ENCODE measurements at places on chromosomes 13 and 19.

DNA sequence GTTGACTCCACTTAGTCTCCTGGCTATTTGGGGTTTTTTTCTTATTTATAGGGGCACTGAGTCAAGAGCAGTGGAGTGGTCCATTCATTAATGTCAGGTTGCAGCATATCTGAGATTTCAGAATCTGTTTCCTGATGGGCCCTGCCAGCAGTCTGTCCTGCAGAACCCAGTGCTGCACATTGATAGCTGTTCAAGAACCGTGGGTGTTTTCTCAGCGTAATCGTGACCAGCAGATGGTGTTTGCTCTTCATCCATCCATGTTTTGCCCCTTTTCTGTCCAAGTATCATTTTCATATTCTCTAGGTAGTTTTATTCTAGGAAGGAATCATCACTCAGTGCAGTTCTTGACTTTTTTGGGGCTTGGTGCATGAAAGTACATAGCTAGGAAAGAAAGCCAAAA, 166.5 kb downstream of the ATP8A2 start:
- DNase-seq = no peak

- DNase-seq = no peak
Measured at GRCh38 chr19:35317464-35318043, 11.4 kb upstream of the CD22 start.

GRCh38 chr19:3649888-3650287, 23.3 kb upstream of the CACTIN start:
- DNase-seq = no peak

- no peak for DNase-seq
Measured at GRCh38 chr13:40494513-40494912, 171.9 kb downstream of the FOXO1 start.

- no peak for DNase-seq
Measured at GRCh38 chr19:6674868-6675305, 4.9 kb upstream of the TNFSF14 start.

DNA sequence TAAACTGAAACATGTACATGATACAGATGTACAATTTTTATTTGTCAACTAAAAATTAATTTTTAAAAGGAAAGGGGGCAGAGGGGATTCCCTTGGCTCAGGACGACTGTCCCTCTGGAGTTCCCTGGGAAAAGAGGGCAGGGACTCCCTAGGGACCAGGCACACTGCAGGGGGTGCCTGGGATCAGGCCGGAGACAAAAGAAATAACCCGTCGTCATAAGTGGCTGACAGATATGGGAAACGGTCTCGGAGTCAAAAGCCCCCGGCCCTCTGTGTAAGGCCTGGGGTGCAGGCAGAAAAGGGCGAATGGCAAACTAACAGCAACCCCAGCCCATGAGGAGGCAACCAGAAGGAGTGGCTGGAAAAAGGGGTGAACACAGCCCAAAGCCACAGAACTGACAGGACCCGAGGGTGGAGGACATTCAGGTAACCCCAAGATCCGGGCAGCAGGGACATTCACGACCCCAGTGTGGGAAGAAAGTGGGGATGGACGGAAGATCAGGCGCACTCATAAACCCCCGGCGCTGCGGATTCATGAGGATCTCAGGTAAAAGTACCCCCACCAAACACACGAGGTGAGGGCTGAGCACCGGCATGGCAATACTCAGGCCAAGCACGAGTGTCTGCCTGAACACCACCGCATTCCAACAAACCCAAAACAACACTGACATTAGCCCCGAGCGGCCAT, 6.7 kb downstream of the MLLT1 start:
- no peak for DNase-seq

GRCh38 chr19:17138937-17139598, 63.5 kb downstream of the MYO9B start:
- no peak for DNase-seq

DNA sequence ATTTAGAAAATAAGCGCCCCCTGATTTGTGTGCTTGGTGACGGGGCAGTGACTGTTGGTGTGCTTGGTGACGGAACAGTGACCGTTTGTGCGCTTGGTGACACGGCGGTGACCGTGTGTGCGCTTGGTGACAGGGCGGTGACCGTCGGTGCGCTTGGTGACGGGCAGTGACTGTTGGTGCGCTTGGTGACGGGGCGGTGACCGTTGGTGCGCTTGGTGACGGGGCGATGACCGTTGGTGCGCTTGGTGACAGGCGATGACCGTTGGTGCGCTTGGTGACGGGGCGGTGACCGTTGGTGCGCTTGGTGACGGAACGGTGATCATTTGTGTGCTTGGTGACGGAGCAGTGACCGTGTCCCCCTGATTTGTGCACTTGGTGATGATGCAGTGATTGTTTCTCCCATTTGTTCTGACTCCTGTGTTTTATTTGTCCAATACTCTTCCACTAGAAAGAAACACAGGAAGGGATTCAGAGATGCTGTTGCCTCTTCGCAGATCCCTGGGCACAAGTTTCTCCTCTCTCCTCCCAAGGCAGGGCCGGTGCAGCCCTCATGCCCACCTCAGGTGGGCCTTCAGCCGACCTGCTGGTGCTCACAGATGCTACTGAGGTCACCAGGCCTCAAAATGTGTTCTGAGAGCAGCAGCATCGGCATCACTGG, 128.3 kb downstream of the ATP11A start:
- no peak for DNase-seq

Data from hematopoietic multipotent progenitor cell treated with erythropoietin and hydrocortisone succinate and interleukin-3 and kit ligand, for 17 days (in vitro differentiated cells).